ENCODE measurements at places on chromosomes 6 and 20.
A peak's percentile ranks its signal among the peaks of the same experiment; 100 is the strongest.

- no peak for DNase-seq
Observed at GRCh38 chr6:34284563-34285447, 36.0 kb upstream of the SMIM29 start.

DNA sequence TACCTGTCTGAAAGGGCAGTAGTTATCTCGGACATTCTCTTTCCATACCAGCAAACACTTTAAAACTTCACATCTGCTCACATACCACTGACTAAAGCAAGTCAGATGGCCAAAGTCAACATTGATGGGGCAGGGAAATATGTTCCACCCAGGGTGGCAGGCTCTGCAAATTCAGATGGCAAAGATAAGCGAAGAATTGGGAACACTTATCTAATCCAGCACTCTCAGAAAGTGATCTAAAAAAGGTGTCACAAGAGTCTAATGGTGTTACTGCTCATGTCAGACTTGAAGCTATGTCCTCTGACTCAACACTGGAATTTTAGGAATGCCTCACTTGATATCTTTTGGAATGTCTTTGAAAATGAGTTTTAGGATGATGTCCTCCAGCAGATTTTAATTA lies 1086.2 kb downstream of the KIF16B start:
- no peak for DNase-seq

- peak; percentile 78 for DNase-seq
Observed at GRCh38 chr20:48609491-48609978, 218.3 kb downstream of the PREX1 start.

GRCh38 chr6:52650941-52651340 lies 20.0 kb upstream of the TMEM14A start:
- no peak for DNase-seq

GRCh38 chr6:129273161-129273560 lies 390.2 kb downstream of the LAMA2 start:
- DNase-seq = no peak

- DNase-seq = no peak
Observed at GRCh38 chr6:159989492-159990480, 20.9 kb downstream of the IGF2R start.

DNA sequence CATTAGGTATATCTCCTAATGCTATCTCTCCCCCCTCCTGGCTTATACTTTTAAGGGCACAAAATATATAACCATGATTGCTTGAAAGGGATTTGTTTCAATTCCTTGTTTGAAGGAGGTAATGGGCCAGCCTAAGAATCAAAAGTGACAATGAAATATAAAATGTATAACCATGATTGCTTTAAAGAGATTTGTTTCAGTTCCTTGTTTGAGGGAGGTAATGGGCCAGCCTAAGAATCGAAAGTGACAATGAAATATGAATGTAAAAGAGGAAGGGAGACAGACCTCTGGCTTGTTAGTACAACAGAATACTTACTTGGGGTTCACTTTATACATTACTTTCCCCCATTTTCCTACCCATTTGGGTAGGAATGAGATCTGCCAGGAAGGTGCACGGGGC lies 55.5 kb downstream of the FOXC1 start:
- DNase-seq = peak; percentile 75

Data from GM10248 (cell line).